ENCODE measurements at places on chromosomes 7 and 10.

GRCh38 chr7:108001764-108002725 lies 916 bp downstream of the LAMB1 start:
- no peak for DNase-seq

GRCh38 chr10:47408606-47409005 lies 24.5 kb upstream of the ZNF488 start:
- no peak for DNase-seq

- DNase-seq: no peak
Observed at GRCh38 chr7:70771451-70771850, 360.5 kb upstream of the GALNT17 start.

GRCh38 chr10:117462424-117462792 lies 80.1 kb upstream of the EMX2 start:
- DNase-seq: no peak

- no peak for DNase-seq
Observed at GRCh38 chr10:184911-185310, 49.7 kb downstream of the ZMYND11 start.

DNA sequence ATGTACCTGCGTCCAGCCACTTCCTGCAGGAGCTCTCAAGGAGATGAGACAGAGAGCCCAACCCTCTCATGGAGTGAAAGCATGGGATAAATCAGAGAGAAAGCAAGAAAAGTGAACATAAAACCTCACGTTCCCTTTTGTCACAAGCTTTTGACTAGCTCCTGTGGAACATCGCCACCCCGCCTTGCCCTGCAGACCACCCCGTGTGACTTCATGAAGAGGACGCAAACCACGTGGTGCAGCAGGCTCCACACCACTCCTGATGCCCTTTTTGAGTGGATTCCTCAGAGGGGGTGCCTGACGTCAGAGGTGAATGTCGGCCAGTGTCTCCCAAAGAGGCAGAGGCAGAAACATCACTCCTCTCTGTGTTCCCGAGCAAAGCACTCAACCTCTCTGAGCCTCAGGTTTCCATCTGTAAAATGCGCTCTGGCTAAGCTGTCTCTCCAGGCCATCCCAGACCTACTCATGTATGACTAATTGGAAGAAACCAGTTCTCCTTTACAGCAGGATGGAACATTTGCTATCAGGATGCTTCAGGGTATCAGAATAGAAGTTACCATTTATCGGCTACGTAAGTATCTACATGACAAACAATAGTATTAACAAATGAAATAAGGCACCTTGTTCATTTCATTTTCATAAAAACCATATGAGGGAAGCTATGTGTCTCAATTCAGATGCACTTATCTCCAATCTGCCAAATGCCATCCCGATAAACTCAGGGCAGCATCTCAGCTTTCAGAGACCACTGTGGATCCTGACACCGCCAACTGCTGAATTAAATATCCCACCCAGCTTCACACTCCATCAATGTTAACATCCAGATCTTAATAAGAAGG lies 5.3 kb downstream of the ZNF488 start:
- no peak for DNase-seq

DNA sequence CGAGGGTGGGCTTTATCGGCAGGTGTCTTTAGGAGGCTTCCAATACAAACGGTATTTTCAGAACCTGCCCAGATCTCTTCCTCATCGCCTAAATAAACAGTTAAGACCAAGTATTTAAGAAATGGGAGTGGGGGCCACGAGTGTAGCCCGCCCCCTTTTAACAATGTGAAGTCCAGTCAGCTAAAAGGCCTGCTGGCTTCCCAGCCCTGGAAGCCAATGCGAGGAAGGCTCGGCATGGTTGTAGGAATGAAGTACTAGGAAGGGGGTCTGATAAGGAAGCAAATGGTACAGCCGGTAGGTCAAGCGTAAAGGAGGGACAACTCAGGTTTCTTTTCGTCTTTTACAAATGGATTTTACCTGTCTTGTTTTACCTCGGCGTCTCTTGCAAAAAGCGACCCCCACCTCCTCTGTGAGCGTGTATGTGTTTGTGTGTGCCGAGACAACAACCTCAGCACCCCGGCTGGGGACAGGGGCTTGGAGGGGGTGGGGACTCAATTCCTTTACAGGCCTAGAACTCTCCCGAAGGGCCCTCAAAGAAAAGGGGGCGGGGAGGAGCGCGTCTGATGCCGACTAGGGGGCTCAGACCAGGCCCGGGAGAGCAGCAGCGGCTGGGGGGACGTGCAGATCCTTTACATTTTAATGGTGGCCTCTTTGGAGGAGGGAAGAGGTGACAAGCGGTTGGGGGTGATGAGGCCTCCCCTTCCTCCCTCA lies 147.6 kb downstream of the GPR85 start:
- DNase-seq: no peak

GRCh38 chr10:98694014-98694413 lies 247.3 kb upstream of the HPS1 start:
- DNase-seq: no peak

DNA sequence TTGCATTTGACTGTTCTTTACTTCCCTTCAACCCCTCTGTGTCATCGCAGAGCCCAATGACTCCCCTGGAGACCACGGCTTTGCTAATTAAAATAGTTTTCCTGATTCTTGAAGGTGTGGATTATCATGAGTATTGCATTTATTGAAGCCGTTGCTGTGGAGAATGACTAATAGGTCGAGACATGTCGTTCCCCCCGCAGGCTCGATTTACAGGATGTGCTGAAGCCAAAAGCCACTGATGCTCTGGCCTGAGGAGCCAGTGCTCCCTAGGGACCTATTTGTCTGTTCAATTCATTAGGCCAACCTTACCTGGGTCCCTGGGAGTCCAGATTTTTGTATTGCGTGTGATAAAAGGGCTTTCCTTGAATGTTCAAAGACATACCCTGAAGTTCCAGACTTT lies 102.3 kb downstream of the NPTX2 start:
- no peak for DNase-seq

- no peak for DNase-seq
Observed at GRCh38 chr7:77862691-77863090, 64.1 kb downstream of the PHTF2 start.

DNA sequence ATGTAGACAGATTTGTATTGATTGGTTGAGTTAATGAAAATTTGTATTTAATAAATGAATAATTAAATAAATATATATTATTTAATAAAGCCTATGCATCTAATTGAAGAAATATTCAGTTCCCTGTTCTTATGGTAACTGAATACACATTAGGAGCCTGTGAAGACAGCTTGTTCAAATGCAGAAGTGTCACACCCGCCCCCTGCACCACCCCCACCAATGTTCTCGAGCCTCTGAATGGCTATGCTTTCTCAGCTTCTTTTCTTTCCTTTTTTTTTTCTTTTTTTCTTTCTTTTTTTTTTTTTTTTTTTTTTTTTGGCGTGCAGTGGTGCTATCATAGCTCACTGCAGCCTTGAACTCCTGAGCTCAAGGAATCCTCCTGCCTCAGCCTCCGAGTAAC lies 38.3 kb upstream of the PARD3 start:
- DNase-seq: no peak

DNA sequence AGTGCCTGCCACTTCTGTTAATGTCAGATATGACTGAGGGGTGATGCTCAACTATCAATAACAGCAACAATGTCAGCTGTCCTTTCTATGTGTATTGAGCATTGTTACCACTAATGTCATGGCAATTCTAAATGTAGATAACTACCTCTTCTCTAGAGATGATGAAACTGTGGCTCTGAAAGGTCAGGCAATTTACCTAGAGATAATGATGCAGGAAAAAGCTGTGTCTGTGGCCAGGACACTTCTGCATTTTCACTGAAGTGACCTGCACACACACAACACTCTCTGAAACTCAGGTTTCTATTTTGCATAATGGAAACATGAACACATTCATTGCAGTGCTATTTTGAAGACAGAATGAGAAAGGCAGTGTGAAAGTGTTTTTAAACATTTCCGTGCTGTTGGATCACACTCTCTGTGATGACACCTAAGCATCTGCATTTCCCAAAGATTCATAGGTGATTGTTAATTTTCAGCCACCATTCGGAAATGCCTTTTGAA lies 148.2 kb downstream of the KCND2 start:
- no peak for DNase-seq

GRCh38 chr10:16894821-16895220 lies 77.6 kb upstream of the RSU1 start:
- no peak for DNase-seq

DNA sequence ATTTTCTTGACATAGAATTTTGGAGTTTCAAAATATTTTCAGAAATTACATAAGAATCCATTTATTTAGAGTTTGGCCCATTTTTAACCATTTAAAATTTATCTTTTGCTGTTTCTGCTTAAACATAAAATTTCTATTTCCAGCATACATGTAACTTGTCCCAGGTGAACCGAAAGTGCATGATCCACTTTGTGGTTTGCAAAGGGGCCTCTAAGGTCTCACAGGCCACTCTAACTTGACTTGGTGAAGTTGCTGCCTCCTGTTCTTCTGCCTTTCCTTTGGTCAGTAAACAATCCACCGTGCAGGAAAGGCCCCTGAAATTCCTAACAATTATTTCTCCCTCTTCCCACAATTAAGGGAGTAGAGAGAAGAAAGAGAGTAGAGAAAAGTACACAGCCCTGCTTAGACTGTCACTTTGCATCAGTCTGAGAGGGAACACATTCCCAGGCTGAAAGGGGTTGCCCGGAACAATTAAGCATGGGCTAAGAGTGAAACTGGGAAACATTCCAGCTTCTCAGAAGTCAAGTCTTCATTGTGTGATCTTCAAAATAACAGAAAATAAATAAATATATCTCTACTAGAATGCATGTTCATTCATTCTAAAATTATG lies 79.5 kb upstream of the SEMA3A start:
- no peak for DNase-seq

All from stimulated activated CD8-positive, alpha-beta memory T cell treated with anti-CD3 and anti-CD28 coated beads, Interleukin-7, amount 100 ng/mL, for 1 hour (primary cell).